Suprapubic skin (tissue), 4 donors: ENCODE measurements at places on chromosomes 3 and 15. TPM values are rescaled to one million over a fixed set of nuclear protein-coding genes. Genes with fewer than 3 reads are reported as not detected.

The TMEM207 gene
- not detected for total RNA-seq

The MED12L gene
- total RNA-seq: 0.15 TPM

- no peaks in the 10 kb centered on the region for H3K4me1 ChIP-seq
- DNase-seq: no peak
- no peaks in the 10 kb centered on the region for H3K27me3 ChIP-seq
- H3K36me3 ChIP-seq: no peaks in the 10 kb centered on the region
- no peak overlapping the region for H3K4me3 ChIP-seq
Measured at GRCh38 chr3:156837115-156837514, 11.0 kb downstream of the LEKR1 start.

DNA sequence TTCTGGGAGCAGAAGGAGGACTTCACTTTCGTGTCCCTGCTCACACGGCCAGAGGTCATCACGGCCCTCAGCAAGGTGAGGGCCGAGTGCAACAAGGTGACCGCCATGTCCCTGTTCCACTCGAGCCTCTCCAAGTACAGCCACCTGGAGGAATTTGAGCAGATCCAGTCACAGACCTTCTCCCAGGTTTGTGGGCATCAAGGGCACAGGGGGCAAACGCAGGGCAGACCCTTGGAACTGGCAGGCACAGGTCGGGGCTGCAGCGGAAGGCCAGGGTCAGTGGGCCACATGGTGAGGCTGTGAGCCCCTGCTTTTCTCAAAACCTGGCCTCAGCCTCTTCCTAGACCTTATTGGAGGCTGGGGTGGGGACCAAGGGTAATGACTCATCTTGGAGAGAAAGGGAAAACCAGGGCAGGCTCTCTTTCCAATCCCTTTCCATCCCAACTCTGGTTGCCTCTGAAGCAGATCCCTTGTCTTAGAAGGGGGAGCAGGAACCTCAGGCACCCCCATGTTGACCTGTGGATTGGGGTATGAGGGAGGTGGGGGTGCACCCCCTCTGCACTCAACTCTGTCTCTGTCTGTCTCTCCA lies 29.5 kb downstream of the DNAH1 start:
- no peak overlapping the region for H3K27ac ChIP-seq
- H3K36me3 ChIP-seq: peaks cover 30% of the 10 kb centered on the region
- H3K4me1 ChIP-seq: peaks cover 3% of the 10 kb centered on the region
- no peak for DNase-seq

GRCh38 chr3:141105828-141106628 lies 54.9 kb downstream of the SPSB4 start:
- H3K4me1 ChIP-seq: no peaks in the 10 kb centered on the region
- no peak overlapping the region for H3K4me3 ChIP-seq
- no peaks in the 10 kb centered on the region for H3K36me3 ChIP-seq
- DNase-seq: peak; percentile 85
- no peak overlapping the region for H3K27ac ChIP-seq
- H3K27me3 ChIP-seq: no peaks in the 10 kb centered on the region

- no peak overlapping the region for H3K27ac ChIP-seq
- no peak for DNase-seq
- no peak overlapping the region for H3K4me3 ChIP-seq
Measured at GRCh38 chr3:25023876-25024275, 404.2 kb upstream of the RARB start.

The DNAH1 gene
- total RNA-seq: 6.8 TPM
